Muscle of arm (tissue), 14 donors: ENCODE measurements at places on chromosomes 11 and 22.

GRCh38 chr11:117931971-117932370 lies 2.8 kb upstream of the TMPRSS13 start:
- DNase-seq, result no peak

GRCh38 chr22:21587803-21588611 lies 20.5 kb downstream of the UBE2L3 start:
- DNase-seq, result no peak

- no peak for DNase-seq
These were observed 15.0 kb upstream of the TRIM44 start for GRCh38 chr11:35647421-35648093.

GRCh38 chr11:57370251-57370650 lies 10.7 kb downstream of the PRG3 start:
- no peak for DNase-seq

DNA sequence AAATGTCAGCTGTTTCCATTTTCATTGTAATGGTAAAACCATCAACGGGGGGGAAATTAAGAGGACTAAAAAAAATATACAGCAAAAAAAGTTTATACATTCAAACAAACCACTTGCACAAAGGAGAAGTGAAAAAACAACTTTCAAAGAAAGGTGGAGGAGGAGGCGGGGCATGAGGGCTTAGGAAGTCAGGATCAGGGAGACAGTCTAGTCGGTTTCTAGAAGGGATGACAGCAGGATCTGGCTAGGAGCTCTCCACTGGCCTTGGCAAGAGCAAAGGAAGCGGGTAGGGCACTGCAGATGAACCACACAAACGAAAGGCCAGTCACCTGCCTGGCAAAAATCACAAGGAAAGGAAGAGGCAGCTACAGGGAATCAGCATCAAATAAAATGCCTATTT lies 31.0 kb downstream of the NAP1L4 start:
- no peak for DNase-seq

DNA sequence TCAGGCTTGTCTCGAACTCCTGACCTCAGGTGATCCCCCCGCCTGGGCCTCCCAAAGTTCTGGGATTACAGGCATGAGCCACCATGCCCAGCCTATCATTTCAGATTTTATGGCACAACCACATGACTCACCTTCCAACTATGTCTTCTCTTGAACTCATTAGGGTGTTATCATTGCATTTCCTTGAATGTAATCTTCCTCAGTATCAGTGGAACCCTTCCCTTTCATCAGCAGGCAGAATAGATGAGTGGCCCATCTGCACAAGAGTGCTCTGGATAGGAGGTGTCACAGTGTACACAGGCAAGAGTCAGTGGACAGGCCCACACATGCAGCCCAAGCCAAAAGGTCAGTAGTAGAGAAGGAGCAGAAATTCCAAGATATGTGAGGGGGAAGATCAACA lies 29.1 kb upstream of the AQP11 start:
- DNase-seq, result no peak

DNA sequence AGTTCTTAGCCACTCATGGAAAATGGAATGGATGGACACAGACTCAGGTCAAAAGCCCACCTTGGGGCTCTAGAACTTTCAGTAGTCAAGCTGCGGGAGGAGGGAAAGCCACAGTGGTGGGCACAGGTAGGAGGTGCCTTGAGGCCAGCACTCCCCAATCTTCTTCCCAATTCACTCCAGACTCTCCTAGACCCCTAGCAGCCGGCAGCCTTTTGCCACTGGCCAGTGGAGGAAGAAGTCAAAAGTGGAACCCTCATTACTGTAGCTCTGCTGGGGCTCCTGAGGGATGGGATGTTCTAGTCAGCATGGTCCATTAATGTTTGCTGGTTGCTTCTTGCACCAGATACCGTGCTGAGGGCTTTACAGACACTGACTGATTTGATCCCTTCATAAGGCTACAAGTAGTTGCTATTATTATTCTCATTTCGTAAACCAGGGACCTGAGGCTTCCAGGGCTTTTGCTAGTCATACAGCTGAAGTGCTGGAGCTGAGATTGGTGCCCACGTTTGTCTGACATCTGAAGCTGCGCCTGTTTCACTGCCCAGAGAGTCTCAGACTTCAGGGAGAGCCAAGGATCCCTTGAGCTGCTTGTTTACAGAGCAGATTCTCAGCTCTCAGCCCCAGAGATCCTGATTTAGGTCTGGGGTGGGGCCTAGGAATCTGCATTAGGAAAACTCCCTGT lies 1.1 kb downstream of the UCP3 start:
- DNase-seq, result no peak

- no peak for DNase-seq
These were observed 146.7 kb downstream of the CTTN start for GRCh38 chr11:70544774-70545609.

- DNase-seq, result no peak
These were observed 603.7 kb upstream of the LUZP2 start for GRCh38 chr11:23893126-23893525.

DNA sequence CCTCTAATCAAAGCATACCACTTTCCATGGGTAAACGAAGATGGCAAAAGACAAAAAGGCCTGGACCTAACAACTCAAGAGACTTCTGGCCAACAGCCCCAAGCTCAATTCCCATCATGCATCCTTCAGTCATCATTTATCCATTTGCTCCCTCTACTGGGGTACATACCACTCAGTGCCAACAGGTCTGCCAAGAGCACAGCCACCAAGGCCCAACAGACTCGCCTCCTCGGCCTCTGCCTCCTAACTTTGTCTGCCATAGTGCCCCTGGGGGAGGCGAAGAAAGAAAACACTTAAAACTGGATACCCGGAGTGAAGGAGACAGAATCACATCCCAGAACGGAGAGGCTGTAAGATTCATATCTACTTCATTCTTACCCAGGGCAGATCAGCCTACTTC lies 1.1 kb downstream of the HYOU1 start:
- no peak for DNase-seq

DNA sequence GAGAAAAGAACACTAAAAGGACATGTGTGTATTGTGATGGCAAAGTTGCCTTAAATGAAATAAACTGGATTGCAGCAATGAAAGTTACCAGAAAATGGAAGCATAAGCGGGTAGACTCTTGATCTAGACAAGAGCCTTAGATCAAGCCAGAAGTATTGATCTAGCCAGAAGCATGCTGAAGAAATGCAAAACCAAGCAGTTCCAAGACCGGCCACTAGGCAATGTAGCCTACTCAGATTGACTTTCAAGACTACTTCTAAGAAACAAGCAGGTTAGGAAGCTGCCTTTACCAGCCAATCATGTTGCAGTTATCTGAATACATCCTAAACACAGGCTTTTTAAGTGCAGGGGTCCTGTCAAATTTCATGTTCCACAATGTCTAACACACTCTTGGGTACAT lies 54.6 kb downstream of the KCNA4 start:
- DNase-seq, result no peak

DNA sequence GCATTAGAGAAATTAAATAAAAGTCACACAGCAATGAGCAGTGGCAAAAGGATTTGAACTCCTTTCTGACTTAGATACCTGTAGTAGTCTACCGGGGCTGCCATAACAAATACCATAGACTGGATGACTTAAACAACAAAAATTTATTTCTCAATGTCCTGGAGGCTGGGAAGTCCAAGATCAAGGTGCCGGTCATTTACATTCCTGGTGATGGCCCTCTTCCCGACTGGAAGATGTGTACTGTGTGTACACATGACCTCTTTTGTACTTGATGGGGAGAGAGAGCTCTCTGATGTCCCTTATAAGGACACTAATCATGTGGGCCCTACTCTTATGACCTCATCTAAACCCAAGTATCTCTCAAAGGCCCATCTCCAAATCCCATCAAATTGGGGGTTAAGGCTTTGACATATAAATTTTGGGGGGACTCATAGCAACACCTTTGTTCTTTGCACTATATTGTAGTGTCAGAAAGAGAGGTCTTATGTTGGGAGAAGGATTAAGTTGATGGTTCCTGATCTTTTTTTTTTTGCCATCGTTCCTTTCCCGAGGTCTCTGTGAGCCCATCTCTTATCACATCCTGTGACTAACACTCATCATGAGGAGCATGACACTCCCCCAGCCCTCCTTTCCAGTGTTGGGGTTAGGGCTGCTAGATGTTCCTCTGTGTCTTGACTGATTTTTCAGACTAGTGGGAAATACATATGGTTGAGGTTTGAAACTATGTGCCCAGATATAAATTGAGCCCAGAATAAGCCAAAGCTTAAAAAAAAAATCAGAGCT lies 104.3 kb downstream of the TRAF6 start:
- no peak for DNase-seq

GRCh38 chr22:30874431-30875370 lies 93.9 kb downstream of the MORC2 start:
- no peak for DNase-seq

GRCh38 chr22:42707496-42707895 lies 13.2 kb downstream of the A4GALT start:
- DNase-seq, result no peak

- no peak for DNase-seq
These were observed at the start of gene OR4C15 for GRCh38 chr11:55554169-55554568. Gene OR4C15 (plus strand): TSS chr11:55554469. CDS start chr11:55554469, 0 bp downstream.

DNA sequence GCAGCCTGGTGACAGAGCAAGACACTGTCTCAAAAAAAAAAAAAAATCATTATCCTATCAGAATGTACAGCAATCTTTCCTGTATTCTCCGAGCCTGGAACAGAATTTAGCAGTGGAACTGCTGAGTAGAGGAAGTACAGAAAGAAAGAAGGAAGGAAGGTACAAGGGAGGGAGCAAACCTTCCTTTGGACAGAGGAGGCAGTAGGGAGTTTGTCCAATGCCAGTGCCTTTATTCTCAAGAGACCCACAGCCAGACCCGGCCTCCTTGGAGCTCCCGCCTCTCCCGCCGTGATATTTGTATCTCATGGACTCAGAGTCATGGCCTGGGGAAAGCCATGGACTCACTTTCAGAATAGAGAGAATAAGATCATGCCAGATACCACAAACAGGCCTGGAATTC lies 37.7 kb upstream of the LRRC55 start:
- no peak for DNase-seq

DNA sequence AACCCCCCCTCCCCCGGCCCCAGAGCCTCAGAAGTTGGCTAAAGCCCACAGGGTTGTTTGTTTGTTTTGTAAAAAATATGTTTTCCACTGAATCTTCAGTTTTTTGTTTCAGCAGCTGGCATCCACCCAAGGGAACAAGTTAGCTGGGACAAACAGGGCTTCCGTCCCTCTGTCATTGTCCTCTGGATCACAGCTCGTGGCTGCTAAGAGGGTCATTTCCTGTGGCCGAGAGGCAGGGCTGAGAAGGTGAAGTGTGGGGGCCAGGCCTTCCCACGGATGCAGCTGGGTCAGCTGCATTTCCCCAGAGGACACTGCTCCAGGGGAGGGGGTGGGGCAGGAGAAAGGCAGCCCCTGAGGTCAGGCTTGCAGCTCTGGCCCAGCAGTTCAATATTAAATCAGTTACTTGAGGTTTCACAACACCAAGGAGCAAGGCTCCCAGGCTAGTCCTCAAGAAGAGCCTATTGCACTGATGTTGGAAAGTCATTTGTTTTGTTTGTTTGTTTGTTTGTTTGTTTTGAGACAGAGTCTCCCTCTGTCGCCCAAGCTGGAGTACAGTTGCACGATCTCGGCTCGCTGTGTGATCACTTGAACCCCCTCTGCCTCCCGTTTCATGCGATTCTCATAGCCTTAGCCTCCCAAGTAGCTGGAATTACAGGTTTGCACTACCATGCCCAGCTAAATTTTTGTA lies 34.4 kb upstream of the SMTN start:
- DNase-seq, result no peak
